Memory B cell (primary cell): ENCODE measurements at places on chromosomes 1 and 21.

DNA sequence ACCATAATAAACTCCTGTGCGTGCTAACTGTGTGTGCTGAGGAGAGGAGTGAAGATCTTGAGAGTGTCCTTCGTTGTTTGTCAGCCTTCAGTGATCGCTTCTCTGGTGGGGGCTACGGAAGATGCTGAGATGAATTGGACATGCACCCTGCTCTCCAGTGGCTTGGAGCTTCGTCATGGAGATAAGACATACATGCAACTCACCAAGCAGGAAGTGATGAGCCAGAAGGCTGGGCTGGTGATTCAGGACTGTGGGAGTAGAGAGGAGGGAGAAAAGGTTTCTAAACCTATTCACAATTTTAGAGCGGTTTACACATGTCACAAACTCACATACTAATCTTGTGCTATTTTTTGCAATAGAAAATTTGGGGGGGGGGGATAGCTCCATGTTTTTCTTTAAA, 128.9 kb upstream of the ADAR start:
- H3K36me3 ChIP-seq: no peaks in the 10 kb centered on the region
- peaks cover 21% of the 10 kb centered on the region for H3K27me3 ChIP-seq
- H3K27ac ChIP-seq: no peak overlapping the region
- peaks cover 2% of the 10 kb centered on the region for H3K4me1 ChIP-seq

DNA sequence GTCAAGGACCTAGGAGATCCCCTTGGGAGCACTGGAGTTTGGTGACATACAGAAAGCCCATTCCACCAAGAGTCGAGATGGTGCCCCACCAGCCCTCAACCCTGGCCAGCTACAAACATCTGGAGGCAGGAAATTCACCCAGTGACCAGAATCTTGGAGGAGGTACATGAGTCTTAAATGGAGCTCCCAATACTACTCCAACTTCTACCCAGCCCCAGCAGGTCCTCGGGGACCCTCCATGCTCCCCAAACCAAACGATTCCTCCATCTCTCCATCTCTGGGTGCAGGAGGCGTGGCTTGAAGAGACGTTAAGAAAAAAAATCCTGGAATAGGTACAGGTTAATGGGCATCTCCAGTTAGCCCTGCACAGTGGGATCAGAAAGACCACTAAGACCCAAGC, 5.5 kb upstream of the RASSF5 start:
- no peaks in the 10 kb centered on the region for H3K27me3 ChIP-seq
- no peak overlapping the region for H3K27ac ChIP-seq
- H3K4me3 ChIP-seq: no peak overlapping the region
- peaks cover 19% of the 10 kb centered on the region for H3K4me1 ChIP-seq
- peaks cover 4% of the 10 kb centered on the region for H3K36me3 ChIP-seq
- DNase-seq: no peak

- no peak overlapping the region for H3K27ac ChIP-seq
- peaks cover 2% of the 10 kb centered on the region for H3K27me3 ChIP-seq
- no peak overlapping the region for H3K4me3 ChIP-seq
- H3K36me3 ChIP-seq: no peaks in the 10 kb centered on the region
Observed at GRCh38 chr1:226602186-226603021, 53.8 kb downstream of the STUM start.

DNA sequence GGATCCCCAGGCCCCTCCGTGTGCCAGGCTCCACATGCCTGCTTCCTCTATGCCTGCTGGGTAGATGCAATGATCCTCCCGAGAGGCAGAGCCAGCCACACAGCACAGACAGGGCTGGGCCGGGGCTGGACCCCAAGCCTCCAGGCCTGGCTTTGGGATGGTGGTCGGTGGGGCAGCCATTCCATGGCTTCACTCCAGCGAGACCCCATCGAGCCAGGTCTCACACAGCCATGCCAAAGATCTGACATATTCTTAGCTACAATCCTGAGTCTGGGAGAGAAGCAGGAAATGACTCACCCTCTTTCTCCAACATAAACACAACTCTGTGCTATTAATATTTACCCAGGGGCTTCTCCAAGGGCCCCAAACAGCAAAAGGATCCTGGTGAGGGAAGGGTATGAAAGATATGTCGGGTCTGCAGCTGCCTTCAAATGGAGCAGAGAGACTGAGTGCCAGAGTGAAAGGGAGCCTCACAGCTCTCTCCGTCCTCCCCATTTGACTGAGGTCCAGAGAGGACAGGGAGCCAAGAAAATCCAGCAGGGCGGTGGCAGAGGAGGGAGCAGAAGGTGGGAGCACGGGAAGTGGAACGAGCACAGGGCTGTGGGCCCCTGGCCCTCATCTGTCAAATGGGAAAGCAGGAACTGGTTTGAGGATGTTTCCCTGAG, 639.5 kb downstream of the MATN1 start:
- no peak overlapping the region for H3K27ac ChIP-seq
- no peaks in the 10 kb centered on the region for H3K4me1 ChIP-seq
- H3K4me3 ChIP-seq: no peak overlapping the region
- DNase-seq: no peak
- H3K27me3 ChIP-seq: peaks cover 22% of the 10 kb centered on the region

DNA sequence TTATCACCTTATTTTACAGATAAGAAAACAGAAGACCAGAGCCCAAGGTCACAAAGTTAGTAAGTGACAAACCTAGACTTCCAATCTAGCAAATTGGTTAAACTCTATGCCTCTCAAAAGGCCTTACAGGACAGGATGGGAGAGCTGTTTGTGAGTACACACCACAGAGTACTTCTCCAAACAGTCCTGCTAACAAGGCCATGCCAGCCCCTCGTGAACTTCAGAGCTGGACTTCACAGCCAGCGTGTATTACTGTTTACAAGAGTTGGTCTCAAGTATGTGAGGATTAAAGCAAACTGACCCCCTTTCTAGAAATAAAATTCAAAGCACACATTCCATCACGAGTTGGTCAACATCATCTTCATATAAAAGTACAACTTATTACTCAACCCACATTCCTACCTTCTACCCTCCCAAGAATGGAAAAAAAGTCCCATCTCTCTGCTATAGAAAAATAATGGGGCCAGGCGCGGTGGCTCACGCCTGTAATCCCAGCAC, 19.8 kb upstream of the UBR4 start:
- peaks cover 31% of the 10 kb centered on the region for H3K36me3 ChIP-seq
- H3K27me3 ChIP-seq: no peaks in the 10 kb centered on the region
- no peaks in the 10 kb centered on the region for H3K4me1 ChIP-seq
- no peak overlapping the region for H3K4me3 ChIP-seq
- H3K27ac ChIP-seq: no peak overlapping the region

- H3K4me3 ChIP-seq: no peak overlapping the region
- no peaks in the 10 kb centered on the region for H3K36me3 ChIP-seq
- no peaks in the 10 kb centered on the region for H3K4me1 ChIP-seq
Observed at GRCh38 chr1:25744140-25744581, 55.8 kb upstream of the SELENON start.
